ENCODE measurements at places on chromosomes 11 and 22.

DNA sequence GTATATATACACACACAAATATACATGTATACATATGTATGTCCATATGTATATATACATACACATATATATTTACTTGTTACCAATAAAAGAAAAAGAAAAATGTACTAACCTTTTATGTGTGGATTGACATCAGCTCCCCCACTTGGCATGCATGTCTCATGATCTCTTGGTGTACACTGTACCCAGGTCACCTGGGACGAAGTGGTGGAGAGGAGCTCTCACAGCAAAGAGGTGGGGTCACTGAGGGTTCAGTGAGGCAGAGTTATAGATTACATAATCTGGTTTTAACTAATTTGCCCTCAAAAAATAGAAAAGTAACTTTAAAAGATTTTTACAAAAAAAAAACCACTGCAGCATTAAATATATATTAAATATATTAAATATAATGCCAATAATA is 15.5 kb upstream of the USP47 start:
- DNase-seq: no peak

DNA sequence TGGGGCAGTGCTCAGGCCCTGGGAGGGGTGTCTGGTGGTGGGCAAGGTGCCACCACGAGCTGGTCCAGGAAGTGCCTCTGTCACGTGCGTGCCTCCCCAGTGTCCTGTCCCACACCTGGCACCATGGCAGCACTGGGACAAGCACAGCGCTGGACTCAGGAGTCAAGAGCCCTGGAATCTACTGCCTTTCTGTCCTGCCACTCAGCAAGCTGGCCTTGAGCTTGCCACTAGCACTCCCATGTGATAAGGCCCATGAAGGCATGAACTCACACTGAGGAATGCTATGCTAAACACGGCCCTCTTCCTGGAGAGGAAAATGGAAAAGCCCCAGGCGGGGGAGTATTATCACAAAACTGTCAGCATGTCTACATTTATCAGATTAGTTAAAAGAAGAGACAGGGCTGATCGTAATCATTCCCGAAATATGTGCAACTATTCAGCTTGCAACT is 50.7 kb upstream of the SLC35C1 start:
- no peak for DNase-seq

DNA sequence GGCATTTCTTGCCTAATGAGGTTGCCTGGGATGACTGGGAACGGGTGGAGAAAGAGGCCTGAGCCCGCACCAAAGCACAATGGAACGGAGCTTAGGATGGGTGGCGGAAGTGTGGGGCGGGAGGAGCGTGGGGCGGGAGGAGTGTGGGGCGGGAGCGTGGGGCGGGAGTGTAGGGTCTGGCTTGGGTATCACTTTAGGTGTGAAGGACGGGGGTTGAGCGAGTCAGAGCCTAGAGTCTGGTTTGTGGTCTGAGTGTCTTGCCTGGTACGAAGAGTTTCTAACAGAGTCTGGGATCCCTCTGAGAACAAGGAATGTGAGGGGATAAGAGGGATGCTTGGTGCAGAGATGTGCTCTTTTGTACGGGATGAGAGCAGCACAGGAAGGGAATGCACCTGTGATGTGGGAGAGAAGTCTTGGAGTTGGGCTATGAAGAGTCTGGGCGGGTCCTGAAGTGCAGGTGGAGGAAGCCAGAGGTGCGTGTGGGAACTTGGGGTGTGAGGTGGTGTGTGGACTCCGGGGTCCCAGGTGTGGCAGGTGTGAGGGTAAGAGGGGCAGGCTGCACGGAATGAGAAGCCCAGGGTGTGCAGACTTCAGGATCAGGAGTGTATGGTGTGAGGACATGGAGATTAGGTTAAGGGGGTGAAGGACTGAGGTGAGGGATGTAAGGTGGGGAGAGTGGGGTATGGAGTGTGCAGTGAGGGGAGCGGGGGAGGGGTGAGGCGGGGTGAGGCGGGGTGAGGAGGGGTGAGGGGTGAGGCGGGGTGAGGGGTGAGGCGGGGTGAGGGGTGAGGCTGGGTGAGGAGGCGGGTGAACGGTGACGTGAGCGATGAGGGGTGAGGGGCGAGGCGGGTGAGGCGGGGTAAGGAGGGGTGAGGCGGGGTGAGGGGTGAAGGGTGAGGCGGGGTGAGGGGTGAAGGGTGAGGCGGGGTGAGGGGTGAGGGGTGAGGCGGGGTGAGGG is 1.0 kb downstream of the SYCE3 start:
- DNase-seq: no peak

DNA sequence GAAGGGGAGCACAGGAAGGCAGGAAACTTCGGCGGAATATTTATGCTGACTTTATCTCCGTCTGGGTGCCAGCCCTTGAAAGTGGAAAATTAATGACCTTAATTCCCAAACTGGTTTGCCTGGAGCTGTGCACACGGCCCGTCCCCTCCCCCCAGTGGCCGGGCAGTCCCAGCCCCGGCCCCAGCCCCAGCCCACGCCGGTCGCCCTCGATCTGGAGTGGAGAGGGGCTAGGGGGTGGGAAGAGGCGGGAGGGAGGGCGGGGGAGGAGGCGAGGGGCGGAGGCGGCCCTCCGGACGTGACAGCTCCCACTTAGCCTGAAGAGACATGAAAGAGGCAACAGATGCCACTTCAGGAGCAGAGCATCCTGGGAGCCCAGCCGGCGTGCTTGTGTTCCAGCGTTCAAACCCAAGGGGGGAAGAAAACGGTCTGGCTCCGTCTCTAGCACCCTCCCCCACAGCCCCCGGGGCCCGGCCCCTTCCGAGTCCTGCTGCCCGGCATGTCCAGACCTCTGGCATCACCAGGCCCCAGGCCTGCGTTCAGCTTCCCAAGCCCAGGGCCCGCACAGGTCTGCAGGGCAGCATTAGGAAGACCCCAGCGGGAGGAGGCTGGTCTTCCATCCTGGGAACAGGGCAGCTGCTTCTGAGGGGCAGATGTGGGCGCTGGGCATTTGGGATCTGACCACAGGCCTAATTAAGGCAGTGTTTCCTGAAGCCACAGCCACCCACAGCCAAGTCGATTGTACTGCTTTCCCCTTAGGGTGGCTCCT is 20.0 kb upstream of the LMO1 start:
- no peak for DNase-seq

- DNase-seq: peak; percentile 61
Observed at GRCh38 chr11:10164621-10165020, 129.4 kb downstream of the SBF2 start.

- DNase-seq: no peak
Observed at GRCh38 chr11:19753451-19754106, 40.9 kb downstream of the NAV2 start.

DNA sequence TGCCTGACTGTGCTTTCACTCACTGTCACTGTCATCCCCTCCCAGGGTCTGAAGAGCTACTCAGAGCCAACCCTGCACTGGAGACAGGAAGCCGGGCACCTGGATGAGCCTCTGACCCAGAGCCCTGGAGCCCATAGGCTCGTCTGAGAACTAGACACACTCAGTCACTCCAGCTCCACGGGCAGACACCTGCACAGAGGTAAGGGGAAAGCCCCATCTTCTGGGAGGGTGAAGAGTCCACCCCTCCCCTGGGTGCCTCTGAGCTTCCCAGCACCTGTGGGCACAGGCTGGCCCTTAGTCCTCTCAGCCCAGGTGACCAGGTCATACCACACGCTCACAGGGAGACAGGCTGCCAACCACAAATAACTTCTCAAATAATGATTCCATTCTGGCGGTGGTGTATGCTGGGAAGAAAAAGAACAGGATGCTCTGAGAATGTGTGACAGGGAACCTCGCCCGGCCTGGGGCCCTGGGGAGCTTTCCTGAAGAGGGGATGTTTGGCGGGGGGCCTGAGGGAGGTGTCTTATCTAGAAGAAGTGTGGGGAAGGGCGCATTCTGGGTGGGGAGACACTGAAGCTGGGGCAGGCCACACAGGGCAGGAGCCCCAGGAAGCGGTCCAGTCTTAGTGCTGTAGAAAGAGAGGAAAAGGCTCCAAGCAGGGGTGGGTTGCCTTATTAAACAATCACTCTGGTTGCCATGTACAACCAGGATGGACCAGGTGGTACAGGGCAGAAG is 5.3 kb downstream of the CCDC157 start:
- DNase-seq: no peak

- no peak for DNase-seq
Observed at GRCh38 chr11:125412509-125412908, 83.6 kb downstream of the FEZ1 start.

DNA sequence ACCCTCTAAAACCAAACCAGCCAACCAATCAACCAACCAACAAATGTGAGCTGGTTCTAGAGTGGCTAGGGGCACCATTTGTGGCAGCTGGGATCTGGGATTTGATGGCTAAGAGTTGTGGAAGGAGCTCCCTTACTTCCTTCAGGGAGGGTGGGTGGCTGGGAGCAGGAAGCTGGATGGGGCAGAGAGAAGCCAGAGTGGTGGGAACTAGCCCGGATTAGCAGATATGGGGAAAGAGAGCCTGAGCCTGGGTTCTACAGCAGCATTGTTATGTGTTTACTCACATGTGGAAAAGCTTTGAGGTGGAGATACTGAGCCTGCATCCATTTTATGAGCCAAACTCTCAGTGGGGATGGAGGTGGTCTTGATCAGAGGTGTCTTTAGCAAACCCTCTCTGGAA is 30.9 kb upstream of the THY1 start:
- DNase-seq: no peak

- DNase-seq: no peak
Observed at GRCh38 chr22:31088233-31088986, 7.3 kb downstream of the SMTN start.

DNA sequence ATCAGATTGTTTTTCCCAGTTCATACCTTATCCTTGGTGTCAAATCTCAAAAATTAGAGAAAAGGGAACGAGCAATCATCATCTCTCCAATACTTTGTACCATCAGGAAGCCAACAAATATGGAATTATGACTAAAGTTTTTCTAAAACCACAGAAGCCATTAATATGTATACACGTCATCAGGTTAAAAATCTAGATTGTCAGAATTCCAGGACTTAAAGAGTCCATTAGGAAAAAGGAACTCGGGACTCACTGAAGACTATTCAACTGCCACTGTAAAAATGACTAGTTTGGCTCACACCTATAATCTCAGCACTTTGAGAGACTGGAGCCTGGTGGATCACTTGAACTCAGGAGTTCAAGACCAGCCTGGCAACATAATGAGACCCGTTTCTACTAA is 344.4 kb upstream of the LRRC4C start:
- DNase-seq: no peak

DNA sequence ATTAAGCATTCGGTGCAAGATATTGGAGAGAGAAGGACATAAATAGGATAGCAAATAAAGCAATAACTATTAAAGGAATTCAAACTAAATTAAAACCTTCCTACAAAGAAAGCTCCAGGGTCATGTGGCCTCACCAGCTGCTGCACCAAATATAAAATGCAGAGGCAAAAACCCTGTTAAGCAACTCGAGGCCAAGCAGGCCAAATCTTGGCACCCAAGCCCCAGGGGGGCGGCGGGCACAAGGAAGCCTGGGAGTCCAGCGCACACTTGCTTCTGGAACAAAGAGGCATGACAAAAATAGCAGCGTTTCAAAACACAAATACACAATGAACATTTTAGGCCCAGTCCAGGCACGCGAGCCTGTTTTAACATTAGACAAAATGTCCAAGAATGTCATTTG is 20.8 kb downstream of the KRTAP5-6 start:
- no peak for DNase-seq

DNA sequence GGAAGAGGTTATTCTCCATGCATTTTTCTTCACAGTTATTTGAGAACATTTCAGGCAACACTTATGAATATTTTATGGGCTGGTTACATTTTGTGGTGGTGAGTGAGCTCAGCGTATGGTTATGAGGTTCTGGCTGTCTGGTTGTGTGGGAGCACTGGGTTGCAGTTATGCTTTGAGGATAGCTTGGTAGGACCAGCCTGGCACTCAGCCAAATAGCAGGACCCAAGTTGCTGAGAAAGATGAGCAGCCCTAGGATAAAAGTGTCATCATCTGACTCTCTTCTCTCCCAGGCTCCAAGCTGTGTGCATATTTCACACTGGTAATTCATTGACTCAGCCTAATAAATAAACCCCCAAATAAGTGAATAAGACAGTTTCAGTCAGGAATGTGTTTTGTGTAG is 8.1 kb upstream of the SRSF8 start:
- DNase-seq: no peak

DNA sequence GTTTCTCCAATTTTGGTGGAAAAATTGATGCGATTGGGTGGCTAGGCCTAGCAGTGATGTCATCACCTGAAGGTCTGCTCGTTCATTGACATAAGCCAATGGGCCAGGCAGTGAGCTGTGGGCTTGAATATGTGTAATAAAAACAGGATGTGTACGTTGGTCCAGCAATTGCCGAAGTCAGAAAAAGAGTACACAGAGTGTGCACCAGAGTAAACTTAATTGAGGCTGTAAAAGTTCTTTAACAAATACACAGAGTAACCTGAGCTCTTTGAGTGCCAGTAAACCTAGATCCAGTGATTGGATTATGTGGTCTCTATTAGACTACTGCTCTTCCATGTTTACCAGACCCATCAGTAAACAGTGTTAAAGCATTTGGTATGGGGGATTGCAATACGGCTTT is 13.0 kb upstream of the GLYATL1 start:
- DNase-seq: no peak

- DNase-seq: no peak
Observed at GRCh38 chr11:118154641-118155040, 2.0 kb upstream of the SCN4B start.

GRCh38 chr22:32721328-32722180 is 80.0 kb upstream of the TIMP3 start:
- no peak for DNase-seq
